Left colon (tissue), 2 donors: ENCODE measurements at places on chromosomes 12 and 14.
A peak's percentile ranks its signal among the peaks of the same experiment; 100 is the strongest.

- peak; percentile 45 for DNase-seq
Measured at GRCh38 chr12:94768398-94769046, 118.2 kb upstream of the TMCC3 start.

DNA sequence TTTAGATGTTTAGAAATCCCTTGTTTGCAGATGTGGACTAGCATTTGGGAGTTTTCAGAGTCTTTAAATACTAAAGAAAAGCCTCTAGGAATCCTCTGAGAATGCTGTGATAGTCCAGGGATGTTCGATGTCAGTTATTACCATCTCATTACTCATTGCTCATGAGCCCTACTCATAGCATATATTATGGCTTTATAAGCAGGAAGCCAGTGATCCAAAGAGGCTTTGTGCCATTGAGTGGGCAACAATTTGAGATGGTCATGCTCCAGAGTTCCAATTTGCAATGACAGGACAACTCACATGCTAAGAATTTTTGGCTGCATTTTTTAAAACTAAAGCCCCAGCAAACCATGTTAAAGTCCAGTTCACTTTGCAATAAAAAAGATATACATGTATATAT lies 163.0 kb downstream of the OTOGL start:
- no peak for DNase-seq

GRCh38 chr12:92473564-92473963 lies 229.2 kb upstream of the PLEKHG7 start:
- no peak for DNase-seq

DNA sequence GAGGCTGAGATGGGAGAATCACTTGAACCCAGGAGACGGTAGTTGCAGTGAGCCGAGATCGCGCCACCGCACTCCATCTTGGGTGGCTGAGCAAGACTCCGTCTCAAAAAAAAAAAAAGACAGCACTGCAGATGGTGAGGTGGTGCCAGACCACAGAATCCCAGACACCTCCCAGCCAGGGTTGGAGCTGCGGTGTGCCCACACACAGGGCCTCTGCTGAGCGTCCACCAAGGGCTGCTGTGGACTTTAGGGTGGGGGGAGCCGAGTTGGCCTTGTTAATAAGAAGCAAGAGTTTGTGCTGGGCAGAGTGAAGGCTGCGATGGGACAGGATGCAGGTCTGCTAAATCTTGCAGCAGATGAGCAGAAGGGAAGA lies 14.2 kb downstream of the KMT5A start:
- DNase-seq, result no peak

DNA sequence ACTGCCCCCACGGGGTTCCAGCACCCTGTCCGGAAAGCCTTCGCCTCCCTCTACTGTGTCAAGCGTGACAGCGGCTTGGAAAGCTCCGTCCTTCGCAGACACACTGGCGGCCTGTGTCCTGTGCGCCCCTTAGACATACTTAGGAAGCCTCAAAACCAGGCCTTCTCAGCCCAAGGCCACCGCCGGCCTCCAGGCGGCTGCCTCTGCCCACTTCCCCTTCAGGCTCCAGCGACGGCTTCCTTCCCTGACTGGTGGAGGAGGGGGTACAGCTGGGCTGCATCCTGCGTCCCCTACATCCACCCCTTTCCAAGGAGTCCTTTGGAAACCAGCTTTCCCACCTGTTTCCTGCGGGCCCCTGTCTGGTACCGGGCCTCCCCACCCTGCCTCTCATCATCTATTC lies 2.5 kb upstream of the CACNA2D4 start:
- DNase-seq, result no peak

- DNase-seq, result no peak
Measured at GRCh38 chr14:85516239-85517113, 13.5 kb upstream of the FLRT2 start.

DNA sequence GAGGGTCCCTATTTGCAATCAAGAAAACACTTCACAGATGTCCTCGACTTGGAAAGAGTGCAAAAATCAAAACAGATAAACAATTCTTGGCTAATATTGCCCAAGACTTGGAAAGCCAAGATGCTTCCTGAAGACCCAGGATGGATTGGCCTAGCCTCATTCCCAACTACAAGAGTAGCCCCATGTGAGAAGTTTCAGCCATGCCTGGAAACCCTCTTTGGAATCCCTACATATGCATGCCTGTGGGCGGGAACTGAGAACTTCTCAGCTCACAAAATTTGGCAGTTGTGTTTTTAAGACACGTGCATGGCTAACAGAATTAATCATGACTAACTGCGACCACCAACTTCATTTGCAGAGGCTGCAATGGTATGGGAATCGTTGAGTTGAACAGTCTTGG lies 283.2 kb upstream of the TBX3 start:
- no peak for DNase-seq

DNA sequence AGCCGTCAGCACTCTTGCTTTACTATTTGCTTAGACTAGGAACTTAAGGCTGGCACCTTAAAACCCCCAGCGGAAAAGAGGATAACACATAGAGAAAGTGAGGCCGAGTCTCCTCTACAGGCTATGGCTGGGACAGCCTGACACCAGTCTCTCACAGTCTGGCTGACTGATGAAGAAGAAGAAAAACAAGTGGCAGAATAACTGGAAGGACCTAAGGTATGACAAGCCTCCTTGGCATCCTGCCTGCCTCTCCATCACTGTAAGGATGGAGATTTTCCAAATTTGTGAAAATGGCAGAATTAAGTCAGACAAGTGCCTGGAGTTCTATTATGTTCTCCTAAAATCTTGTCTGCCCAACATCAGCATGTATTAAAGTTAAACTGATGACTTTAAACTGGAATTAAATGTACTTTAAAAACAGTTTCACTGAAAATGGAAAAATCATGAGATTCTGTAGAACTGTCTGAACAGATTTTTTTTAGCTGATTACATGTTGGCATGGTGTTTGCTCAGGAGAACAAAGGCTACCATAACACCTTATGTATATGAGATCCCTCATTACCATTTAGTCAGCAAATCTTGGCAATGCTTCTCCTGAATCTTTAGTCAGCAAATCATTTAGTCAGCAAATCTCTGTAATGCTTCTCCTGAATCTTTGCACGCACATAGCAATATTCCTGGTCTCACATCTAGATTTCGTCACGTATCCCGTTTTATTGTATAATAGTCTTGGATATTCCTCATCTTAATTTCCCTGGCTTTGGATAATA lies 140.3 kb upstream of the AEBP2 start:
- DNase-seq, result no peak

DNA sequence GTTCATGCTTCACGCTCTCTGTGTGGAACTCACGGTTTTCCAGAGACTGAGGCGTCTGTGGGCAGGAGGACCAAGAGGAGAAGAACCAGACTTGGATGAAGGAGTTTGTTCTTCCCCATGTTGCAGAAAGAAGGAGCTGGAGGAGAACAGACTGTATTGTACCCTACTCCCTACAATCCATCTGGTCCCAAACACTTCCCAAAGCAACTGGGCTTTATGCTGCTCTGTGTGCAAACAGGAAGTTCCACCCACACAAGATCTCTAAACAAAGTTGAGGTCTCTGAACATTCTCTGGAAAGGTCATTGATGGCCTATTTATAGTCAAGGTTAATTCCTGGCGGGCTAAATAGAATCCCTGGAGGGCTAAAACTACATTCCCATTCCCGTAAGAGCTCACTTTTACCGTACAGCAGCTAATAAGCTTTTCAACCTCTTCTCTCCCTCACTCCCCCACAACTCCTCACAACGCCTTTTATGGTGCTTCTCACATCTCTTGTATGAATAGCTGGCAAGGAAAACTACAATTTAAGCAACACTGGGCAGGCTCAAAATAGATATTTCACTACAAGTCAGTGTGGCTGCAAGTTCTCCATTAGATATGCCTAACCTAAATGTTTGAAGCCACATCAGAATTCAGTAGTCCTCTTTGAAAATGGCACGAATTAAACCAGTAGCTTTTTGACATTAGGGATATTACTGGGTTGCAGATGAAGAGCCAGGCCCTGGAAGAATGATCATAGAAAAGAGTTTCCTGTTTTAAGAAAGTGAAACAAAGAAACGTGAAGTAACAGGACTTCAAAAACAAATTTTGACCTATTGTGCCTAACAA lies at the start of gene A2M:
Gene A2M, minus strand, starts transcription at position 189 of the 829 bp plus-strand sequence. Its CDS starts 70 bp downstream, at position 119.
- no peak for DNase-seq

GRCh38 chr14:96067985-96068930 lies 29.1 kb downstream of the C14orf132 start:
- DNase-seq, result no peak

DNA sequence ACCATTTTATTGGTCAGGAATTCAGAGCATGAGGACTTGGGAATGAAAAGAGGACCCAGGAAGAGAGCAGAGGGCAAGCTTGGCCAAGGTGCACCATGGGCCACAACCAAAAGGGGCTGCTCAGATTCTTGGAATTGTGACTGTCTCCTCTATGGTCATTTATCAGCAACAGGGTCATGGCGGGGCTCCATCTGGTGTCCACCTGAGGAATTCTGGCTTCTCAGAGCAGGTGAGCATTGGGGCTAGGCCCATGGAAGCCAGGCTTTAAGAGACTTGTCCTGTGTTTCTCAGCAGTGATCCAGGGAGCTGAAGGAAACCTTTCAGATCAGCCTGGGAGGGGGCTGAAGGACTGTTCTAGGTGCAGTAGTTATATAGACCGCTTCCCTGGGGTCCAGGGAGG lies 2.6 kb upstream of the RIN3 start:
- DNase-seq, result no peak

GRCh38 chr14:51079085-51079484 lies 15.8 kb downstream of the TRIM9 start:
- no peak for DNase-seq

GRCh38 chr12:37546206-37546605 lies 770.4 kb upstream of the ALG10B start:
- DNase-seq, result no peak

DNA sequence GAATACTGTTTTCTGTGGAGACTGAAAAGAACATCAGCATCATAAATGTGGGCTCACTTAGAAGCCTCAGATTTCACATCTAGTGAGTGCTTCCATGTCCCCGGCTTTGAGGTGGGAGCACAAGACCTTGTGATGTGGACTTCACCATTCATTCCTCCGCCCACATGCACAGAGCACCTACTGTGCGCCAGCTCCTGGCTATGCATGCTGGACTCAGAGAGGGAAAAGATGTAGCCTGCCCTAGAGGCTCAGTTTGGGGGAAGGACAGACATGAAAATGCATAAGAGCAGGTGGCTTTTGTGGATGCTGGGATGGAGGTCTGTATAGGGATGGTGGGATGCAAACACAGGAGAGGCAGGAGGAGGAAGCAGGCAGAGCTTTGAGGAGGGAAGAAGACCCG lies 65.0 kb downstream of the SERPINA3 start:
- no peak for DNase-seq

DNA sequence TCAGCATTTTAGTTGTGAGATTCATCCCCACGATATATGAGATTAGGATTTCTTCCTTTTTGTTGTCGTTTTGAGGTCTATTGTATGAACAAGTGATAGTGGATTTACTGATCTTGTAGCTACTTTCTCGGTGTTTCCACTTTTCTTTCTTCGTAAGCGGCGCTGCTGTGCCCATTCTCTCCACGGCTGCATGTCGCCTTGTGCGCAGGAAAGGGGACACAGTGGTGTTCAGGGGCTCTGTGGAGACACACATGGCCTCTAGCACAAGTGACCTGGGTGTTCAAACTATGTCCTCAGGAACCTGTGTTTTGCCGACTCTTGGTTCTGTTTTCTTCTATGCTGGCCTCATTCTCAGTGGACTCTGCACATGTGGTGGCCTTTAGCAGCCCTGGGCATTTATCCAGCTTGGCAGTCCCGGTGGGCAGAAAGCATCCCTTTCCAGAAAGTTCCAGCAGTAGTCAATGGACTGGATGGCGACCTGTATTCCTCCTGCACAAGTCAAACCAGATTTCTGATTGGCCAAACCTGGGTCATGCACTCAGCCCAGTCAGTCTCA lies 18.7 kb downstream of the CKAP4 start:
- no peak for DNase-seq

DNA sequence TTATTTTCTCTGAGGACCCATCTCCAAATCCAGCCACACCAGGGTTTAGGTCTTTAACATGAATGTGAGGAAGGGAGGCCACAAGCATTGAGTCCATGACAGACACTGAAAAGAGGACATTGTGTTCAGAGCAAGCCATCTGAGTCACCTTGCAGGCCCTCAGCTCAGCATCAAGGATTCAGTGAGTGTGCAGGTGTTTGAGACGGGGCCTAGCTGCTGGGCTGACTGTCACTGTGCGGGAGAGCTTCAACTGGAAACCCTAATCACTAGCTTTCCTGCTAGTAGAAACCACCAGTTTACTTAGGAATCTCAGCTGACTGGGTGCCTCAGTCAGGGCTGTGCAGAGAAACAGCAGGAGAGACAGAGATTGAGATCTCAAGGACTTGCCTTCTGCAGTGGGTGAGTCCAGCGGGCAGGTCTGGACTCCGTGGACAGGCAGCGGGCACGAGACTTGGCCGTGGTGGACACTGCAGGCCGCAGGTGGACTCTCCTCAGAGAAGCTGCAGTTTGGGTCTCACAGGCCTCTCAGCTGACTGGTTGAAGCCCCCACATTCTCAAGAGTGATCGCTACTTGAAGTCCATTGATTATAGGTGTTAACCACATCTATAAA lies 86.1 kb upstream of the DYNC1H1 start:
- DNase-seq, result no peak

DNA sequence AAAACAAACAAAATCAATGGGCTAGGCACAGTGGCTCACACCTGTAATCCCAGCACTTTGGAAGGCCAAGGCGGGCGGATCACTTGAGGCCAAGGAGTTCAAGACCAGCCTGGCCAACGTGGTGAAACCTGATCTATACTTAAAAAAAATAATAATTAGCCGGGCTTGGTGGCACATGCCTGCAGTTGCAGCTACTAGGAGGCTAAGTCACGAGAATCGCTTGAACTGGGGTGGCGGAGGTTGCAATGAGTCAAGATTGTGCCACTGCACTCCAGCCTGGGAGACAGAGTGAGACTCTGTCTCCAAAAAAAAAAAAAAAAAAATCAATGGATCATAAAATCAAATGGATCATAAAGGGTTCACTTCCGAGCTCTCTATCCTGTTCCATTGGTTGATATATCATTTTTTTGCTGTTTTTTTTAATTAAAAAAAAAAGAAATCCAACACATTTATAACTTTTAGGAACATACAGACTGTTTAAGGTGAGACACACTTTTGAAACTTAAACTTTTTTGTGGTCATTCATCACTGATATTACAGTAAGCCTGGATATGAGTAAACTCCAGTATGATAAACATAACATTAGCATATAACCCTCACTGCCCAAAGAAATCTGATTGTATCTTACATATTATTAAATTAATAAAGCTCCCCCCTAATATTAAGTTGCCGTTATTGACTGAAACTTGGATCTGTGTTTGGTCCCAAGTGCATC lies 22.1 kb downstream of the MOK start:
- DNase-seq, result no peak

GRCh38 chr14:73997108-73997943 lies 21.8 kb downstream of the ENTPD5 start:
- no peak for DNase-seq

- no peak for DNase-seq
Measured at GRCh38 chr14:94819531-94819930, 49.6 kb upstream of the GSC start.

GRCh38 chr12:74455429-74455828 lies 82.2 kb upstream of the ATXN7L3B start:
- DNase-seq, result no peak

DNA sequence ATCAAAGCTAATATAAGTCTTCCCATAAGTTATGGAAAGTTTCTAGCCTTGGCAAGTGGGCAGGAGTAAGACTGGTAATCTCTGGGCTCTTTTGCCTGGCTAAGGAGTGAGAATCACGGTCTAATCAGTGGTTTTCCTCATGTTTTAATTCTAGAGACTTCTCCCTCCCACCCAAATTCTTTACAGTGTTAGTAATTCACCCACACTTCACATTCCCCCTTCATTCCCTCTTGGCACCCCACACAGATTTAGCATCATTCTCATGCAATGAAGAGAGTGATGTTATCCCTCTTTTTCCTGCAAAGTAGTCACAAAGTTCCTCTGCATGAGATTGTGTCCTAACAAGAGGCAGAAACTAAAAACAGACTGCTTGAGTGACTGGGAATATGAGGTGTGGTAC lies 28.6 kb upstream of the CACNA2D4 start:
- DNase-seq, result no peak
